AG09309 (cell line): ENCODE measurements at places on chromosomes 6 and 20.

- no peak for DNase-seq
These were observed 228.9 kb upstream of the DEFB112 start for GRCh38 chr6:50278663-50279062.

DNA sequence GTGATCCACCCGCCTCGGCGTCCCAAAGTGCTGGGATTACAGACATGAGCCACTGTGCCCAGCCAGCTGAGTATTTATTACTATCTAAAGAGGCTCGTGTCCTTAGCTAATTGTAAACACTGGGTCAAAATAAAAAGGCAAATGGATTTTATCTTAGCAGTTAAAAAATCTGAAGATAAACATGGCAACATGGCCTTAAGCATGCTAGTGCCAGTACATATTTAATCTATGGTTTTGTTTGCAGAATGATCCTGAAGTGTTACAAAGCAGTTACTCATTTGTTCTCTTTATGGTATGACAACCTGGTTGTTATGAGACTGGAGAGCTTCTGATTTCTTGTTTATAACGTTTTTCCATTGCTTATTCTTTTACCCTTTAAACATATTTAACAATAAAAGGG, 3.9 kb upstream of the KIAA0408 start:
- no peak for DNase-seq

DNA sequence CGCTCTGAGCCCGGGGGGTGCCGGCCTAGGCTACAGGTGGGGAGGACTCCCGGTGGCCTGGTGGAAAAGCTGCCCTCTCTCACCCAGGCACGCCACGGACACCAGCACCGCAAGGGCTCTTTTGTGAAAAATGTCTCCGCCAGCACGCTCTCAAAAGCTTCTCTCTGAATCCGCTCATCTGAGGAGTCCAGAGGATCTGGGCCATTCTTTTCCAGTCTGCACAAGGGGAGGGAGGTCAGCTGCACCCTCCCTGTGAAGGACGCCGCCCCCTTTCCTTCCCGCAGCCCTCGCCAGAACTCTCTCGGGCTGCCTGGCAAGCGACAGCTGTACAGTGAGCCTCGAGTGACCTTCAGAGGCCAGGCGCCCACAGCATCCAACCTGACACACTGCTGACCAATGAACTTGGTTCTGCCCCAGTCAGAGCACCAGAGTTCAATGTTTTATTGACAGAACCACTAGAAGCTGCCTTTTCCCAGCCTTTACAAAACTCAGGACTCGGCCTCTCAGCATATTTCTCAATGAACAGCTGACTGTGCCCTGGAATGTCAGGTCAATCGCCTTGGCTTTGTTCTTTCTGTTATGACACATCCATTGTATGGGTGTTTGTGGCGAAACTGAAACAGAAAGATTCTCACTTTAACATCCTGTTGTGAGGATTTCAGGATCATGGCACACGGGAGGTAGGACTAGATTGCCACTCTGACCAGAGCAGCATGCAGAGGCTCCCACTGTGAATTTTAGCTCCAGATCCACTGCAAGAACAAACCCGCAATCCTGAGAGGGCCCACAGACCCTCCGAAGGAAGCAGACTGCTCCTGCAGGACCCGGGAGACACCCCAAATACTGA, 26.7 kb downstream of the SERPINB9 start:
- DNase-seq, result peak; percentile 74

DNA sequence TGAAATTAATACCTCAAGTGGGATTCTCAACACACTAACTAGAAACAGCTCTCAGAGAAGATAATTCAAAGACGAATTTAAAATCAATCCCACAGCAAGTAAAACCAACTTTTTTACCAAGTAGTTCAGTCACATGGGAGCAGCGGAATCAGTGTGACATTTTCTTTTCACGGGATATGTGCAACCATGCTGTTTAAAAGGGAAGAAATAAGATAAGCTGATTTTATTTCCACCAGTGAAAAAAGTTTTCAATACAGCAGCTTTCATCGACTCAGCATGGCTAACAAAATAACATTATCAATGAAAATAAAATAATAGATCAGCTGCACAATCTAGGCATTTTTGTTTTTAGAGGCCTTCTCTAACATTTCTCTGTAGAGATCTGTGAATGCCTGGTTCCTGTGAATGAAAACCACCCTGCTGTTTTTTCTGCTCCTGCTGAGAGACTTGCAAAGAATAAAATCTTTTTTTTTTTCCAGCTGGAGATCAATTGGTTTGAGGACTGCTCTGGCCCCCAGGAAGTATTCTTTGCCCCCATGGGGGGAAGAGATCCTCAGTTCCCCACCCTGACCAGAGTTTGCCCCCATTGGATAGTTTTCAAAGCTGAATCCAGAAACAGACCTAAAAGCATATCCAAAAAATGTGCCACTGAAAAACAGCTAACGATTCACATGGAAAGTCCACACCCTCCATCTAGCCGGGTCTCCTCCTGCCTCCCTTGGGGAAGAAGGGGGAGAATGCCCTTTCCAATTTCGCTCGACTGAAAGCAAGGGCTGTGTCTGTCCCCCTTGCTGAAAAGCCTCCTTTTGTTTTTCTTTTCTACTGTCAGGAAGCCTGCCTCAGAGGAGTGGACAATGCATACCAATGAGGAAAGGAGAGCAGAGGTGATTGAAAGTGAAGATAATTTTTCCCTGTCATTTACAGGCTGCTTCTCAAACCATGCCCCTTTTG, 317.6 kb downstream of the PRKN start:
- DNase-seq, result no peak

- DNase-seq, result no peak
These were observed 13.7 kb upstream of the CSE1L start for GRCh38 chr20:49032455-49032854.

GRCh38 chr6:26170181-26170580, 83.0 kb downstream of the HFE start:
- no peak for DNase-seq

- peak; percentile 13 for DNase-seq
These were observed 17.4 kb upstream of the SDHAF4 start for GRCh38 chr6:70549327-70549726.

DNA sequence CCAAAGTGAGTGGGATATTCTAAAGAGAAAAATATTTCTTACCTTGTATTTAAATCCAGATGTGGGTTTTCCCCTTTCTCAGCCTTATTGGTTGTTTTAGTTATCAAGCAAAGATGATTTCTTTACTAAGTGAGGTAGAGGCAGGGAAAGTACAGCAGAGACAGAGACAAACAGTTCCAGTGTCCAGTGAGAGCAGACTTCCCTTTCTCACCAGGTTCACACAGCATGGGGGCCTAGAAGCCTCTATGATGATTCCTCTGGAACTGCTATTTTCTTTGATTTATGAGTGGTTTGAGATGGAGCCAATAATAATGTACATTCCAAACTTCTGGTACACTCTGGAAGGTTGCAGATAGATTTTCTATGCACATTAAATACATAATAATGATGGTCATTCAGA, 234.0 kb upstream of the MARCKS start:
- DNase-seq, result no peak

DNA sequence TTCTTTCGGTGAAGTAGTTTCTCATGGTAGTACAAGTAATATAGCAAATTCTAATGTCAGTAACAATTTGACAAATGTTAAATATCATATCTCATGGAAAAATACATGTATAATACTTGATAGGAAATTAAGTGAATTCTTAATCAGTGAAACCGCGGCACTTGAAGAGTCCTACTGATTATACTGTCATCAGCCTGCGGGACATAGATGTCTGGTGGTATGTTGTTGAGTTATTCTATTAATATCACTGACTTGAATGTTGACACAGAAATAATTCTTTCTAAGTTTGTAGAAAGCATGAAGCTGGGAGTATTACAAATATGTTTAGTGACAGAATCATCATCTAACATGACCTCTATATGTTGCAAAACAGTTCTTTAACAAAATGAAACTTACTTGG, 479.8 kb upstream of the IMPG1 start:
- DNase-seq, result no peak

- DNase-seq, result no peak
These were observed 1.6 kb upstream of the ID4 start for GRCh38 chr6:19835605-19836004.

GRCh38 chr6:15326067-15326614, 80.3 kb downstream of the JARID2 start:
- DNase-seq, result no peak

DNA sequence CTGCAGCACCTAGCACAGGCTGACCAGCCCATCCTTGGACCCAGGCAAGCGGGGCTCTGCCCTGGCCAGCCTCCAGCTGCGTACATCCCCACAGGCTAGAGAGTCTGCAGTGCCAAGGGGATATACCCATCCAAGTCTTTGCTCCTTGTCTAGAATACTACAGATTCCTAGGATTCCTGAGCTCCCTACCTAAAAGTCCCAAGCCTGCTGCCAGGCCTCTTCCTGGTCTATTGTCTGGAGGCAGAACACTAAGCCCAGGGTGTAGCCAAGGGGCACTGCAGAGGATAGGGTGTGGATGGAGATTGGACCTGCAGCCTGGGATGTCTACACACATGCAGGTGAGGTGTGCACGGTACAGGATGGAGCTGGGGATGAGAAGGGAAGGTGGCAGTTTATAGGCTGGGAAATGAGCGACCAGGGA, 90.0 kb upstream of the SIRPA start:
- no peak for DNase-seq

GRCh38 chr6:153003366-153003690, 819 bp upstream of the MTRF1L start:
- no peak for DNase-seq

GRCh38 chr6:14276667-14277404, 159.3 kb downstream of the CD83 start:
- no peak for DNase-seq

DNA sequence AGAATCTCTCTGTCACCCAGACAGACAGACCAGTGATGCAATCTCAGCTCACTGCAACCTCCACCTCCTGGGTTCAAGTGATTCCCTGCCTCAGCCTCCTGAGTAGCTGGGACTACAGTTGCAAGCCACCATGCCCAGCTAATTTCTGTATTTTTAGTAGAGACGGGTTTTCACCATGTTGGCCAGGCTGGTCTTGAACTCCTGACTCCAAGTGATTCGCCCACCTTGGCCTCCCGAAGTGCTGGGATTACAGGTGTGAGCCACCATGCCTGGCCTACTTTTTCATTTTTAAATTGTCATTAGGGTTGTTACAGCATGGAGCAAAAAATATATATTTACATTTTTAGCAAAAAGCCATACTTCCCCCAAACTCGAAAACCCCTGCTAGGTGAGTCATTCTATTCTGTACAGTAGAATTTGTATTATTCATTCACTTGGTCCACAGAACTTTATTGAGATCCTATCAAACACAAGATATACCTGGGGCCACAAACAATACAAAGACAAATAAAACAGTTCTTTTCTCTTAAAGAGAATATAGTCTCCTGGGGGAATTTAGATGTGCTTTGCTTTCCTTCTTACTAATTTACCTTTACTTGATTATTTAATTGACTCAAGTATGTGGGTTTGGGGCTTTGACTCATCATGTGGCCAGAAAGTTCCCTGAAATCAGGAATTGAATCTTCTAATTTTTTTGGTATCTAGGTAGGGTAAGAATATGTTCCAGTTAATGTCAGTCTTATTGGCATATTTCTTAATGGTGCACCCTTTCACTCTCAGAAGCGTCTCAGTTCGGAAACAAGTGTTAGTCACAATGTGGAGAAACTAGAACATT, 16.6 kb upstream of the CCND3 start:
- DNase-seq, result no peak

DNA sequence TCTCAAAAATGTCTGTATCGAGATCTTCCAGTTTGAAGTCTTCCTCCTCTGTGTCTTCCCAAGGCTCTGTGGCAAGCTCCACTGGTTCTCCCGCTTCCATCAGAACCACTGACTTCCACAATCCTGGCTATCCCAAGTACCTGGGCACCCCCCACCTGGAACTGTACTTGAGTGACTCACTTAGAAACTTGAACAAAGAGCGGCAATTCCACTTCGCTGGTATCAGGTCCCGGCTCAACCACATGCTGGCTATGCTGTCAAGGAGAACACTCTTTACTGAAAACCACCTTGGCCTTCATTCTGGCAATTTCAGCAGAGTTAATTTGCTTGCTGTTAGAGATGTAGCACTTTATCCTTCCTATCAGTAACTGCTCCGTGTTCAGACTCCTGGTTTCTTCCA, 10.0 kb upstream of the DHX35 start:
- DNase-seq, result no peak
